T-helper 17 cell (primary cell): ENCODE measurements at places on chromosomes 11 and 22. TPM values are rescaled to one million over a fixed set of nuclear protein-coding genes. Genes with fewer than 3 reads are reported as not detected.

DNA sequence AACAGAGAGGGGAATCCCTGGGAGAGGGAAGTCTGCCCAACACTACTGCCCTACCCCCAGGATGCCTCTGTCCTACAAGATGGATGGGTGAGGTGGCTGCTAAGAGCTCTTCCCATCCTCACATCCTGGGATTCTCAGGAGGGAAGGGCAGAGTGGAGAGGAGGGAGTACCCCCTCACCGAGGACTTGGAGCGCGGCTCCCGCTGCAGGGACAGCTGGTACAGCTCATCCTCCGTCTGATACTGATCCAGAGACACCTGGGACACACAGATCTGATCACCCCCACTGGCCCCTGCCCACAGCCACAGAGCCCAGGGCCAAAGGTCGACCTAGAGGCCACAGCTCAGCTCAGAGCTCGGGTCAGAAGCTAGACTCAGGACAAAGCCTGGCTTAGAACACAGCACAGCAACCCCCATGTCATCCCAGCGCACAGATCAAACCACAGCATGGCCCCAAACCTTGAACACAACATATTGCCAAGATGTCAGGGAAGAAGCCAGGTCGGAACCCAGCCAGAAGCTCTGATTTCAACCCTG lies 8.2 kb downstream of the RASGRP2 start:
- H3K27me3 ChIP-seq: no peaks in the 10 kb centered on the region
- H3K4me1 ChIP-seq: peaks cover 26% of the 10 kb centered on the region
- no peak for DNase-seq
- peaks cover 7% of the 10 kb centered on the region for H3K36me3 ChIP-seq
- H3K4me3 ChIP-seq: no peak overlapping the region

DNA sequence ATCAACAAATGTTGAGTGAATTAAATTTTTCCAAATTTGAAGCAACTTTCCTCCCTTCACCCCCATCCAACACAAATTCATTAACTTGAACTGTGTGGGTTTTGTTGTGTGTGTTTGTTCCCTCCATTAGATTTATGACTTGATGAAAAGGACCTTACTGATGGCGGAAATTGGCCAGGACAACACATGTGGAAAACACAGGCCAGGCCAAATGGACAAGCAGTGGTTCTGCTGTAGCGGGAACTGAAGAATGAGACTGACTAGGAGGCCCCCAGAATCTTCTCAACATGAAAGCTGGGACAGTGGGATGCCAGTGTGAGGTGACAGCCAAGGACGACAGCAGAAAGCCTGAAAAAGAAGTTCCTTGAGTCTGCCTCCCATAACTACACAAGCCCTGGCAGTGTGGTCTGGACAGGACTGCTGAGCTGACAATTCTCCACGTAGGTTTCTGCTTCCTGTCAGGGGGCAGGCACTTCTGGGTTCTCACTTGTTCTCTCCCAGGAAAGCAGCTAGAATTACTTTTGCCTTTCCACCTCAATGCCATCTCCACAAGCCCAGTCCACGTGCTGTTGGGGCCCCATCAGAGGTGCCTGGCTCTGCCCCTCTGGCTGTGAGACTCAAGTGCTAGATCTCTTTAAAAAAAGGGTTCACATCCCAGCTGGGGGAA lies 94.3 kb downstream of the ETS1 start:
- peaks cover 83% of the 10 kb centered on the region for H3K4me1 ChIP-seq
- no peak for DNase-seq
- peaks cover 22% of the 10 kb centered on the region for H3K36me3 ChIP-seq
- H3K4me3 ChIP-seq: peak overlapping the region; percentile 87
- peak overlapping the region; percentile 100 for H3K27ac ChIP-seq
- no peaks in the 10 kb centered on the region for H3K27me3 ChIP-seq

GRCh38 chr11:48036011-48036410 lies 55.7 kb downstream of the PTPRJ start:
- peak overlapping the region; percentile 9 for H3K27ac ChIP-seq
- DNase-seq: no peak
- no peaks in the 10 kb centered on the region for H3K27me3 ChIP-seq
- peaks cover 42% of the 10 kb centered on the region for H3K4me1 ChIP-seq
- peak overlapping the region; percentile 37 for H3K4me3 ChIP-seq

The PLAAT2 gene
- 0.63 TPM for total RNA-seq

- peaks cover 14% of the 10 kb centered on the region for H3K27me3 ChIP-seq
- H3K27ac ChIP-seq: no peak overlapping the region
- no peak for DNase-seq
- H3K36me3 ChIP-seq: no peaks in the 10 kb centered on the region
- H3K4me1 ChIP-seq: peaks cover 3% of the 10 kb centered on the region
These were observed 1.9 kb downstream of the MMP7 start for GRCh38 chr11:102528618-102529017.
